NCI-H1048 (cell line): ENCODE measurements at places on chromosomes 16 and 17.

- no peak for DNase-seq
Measured at GRCh38 chr17:47276868-47277267, 23.2 kb downstream of the ITGB3 start.

GRCh38 chr16:71264299-71264698, 24.9 kb downstream of the CMTR2 start:
- DNase-seq = no peak

- DNase-seq = no peak
Measured at GRCh38 chr17:80123791-80124190, 22.4 kb downstream of the GAA start.

GRCh38 chr17:81924557-81925532, 2.7 kb downstream of the MAFG start:
- DNase-seq = no peak

- no peak for DNase-seq
Measured at GRCh38 chr17:64447526-64447925, 1.4 kb upstream of the MILR1 start.

GRCh38 chr17:59296190-59296589, 35.3 kb upstream of the YPEL2 start:
- no peak for DNase-seq

- no peak for DNase-seq
Measured at GRCh38 chr16:57474671-57475661, 11.3 kb downstream of the DOK4 start.

DNA sequence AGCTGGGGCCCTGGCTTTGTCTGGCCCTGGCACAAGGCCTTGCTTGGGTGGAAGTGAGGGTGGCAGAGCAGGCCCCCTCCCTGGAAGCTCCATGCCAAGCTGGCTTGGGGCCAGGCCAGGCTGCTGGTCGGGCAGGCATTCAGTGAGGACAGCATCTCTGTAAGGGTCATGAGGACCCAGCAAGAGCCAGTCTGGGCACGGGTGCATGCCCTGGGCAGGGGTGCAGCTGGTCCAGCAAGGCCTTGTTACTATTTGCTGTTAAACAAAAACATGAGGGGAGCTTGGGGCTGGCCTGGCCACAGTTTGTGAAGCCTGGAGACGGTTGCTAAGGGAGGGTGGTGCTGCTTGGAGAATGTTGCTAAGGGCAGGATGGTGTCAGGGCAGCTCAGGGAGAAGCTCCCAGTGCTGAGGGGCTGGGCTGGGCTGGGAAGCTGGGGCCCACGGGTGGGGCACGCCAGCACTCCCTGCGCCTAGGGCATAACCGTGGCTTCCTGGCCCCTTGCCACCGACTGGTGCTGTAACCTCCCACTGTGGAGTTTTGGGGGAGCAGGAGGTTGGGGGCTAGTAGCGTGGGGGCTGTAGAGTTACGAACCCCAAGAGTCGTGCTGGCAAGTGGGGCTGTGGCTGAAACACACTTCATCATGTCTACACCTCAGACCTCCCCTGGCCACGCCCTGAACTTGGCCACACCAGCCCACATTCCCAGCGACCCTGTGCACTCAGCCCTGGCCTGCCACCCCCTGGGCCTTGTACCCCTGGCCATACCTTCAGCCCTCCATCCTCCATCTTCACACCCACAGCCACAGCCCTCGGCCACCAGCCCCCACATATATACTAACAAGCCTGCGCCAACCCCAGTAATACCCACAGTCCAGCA, 1.6 kb downstream of the TPPP3 start:
- DNase-seq = no peak

DNA sequence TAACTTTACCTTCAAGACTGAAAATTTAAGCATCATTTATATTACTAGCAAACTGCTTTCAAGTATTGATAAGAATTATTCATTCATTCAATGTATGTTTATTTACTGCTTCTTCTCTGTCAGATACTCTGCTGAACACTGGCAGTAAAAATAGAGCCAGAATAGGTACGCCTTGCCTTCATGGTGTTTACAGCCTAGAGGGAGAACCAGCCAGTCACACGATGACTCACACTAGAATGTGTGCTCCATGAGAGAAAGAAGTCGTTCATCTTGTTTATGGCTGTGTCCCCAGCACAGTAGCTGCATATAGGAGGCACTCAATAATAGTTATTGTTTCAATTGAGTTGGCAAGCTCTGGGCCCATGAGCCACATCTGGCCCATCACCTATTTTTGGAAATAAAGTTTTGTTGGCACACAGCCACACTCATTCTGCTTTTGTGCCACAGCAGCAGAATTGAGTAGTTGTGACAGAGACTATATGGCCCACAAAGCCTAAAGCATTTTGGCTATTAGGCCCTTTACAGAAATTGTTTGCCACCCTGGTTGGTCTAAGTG, 84.2 kb downstream of the TMC6 start:
- DNase-seq = no peak

DNA sequence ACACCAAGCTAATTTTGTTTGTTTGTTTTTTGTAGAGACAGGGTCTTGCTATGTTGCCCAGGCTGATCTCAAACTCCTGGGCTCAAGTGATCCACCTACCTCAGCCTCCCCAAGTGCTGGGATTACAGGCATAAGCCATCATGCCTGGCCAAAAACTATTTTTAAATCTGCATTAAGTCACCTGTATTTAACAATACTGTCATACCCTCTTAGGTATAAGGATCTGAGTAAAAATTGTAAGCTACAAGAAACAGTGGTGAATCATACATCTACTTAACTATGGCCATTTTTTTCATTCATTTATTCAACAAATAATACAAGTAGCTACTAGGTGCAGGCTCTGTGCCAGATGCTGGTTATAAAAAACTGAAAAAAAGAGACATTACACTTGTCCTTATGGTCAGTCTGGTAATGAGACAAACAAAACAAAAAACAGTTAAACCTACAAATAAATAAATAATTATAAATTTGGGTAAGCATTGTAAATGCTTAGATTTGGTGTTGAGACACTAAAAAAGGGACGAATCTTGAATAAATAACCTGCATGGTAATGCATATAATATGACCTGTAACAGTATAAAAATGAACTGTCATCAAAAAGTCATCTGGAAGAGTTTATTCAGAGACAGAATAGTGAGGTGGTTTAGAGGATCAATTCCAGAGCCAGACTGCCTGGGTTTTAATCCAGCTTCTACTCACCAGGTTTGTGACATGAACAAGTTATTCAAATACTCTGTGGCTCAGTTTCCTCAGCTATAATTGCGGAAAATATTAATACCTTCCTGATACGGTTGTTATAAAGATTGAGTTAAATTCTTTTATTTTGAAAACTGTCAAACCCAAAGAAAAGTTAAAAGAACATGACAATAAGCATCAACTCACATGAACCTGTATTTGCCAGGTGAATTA, 26.8 kb downstream of the BRIP1 start:
- DNase-seq = no peak

- no peak for DNase-seq
Measured at GRCh38 chr16:50520451-50521245, 27.5 kb upstream of the NKD1 start.

- peak; percentile 83 for DNase-seq
Measured at GRCh38 chr17:50161023-50161910, 4.5 kb upstream of the SGCA start.
